ENCODE measurements at places on chromosomes 12 and 14.

GRCh38 chr12:109287811-109288469, 21.1 kb downstream of the FOXN4 start:
- no peak for DNase-seq

GRCh38 chr12:102465762-102466560, 14.4 kb downstream of the IGF1 start:
- DNase-seq: no peak

DNA sequence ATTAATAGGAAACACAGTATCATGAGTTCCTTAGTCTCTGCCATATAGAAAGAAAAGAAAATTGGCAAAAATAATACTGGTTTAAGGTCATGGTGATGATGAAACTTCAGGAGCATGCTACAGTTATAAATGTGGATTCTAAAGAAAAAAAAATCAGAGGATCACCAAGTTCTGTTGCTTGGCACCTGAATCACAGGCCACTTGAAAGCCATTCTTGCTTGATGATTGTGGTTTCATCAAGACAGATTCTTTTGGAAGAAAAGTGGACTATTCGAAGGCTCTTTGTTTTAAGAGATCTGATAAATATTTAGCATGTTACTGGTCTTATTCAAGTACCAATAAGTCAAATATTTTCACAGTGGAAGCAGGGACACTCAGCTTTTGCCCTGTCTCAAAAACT, 148.9 kb downstream of the SAMD4A start:
- DNase-seq: no peak

DNA sequence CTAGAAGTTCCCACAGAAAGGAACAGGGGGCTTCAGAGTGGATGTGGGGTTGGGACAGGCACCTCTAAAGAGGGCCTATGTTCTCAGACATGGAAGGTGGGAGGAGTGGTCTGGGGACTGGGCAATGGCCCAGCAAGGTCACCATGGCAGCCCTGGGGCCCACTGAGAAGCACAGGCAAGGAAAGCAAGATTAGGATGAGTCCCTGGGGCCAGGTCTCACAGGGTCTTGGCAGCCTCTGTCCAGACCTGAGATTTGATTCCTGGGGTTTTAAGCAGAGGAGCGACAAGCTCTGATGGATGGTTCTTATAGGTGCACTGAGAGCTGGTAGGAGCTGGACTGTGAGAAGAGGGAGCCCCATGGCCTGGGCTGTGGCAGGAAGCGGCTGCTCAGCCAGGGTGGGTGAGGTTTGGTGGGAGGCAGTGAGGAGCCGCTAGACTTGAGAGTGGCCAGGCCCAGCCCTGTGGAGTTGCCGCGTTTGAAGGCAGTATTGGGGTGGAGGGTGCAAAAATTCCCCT, 44.0 kb downstream of the DLK1 start:
- no peak for DNase-seq

- no peak for DNase-seq
Observed at GRCh38 chr12:2589381-2589780, 205.4 kb upstream of the FKBP4 start.

- no peak for DNase-seq
Observed at GRCh38 chr14:78141590-78141989, 28.6 kb upstream of the NRXN3 start.

DNA sequence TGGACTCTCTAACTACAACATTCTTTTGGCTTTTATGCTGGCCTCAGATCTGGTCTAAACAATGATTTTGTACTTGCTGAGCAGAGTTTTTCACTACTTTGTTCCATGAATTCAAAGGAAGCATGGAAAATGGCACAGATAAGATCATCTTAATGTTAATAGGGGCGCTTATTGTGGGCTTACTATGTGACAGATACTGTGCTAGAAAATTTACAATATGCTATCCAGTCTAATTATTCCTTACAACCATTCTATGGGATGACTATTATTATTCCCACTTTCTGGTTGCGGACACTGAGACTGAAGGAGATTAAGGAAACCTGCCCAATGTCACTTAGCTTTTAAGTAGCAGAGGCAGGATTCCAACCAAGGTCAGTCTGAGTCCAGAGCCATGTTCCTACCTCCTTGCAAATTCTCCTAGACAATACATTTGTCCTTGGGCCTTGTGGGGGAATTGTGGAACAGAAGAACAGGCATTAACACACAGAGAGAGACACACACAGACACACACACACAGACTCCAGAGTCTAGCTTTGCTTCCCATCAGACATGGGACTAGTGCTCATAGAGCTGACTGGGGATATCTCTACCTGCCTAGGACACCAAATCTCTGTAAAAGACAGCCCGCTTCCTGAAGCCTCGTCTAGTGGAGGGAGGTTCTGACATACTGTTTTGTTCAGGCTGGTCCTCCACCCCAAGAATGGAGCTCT, 107.7 kb downstream of the SLC38A1 start:
- DNase-seq: no peak

DNA sequence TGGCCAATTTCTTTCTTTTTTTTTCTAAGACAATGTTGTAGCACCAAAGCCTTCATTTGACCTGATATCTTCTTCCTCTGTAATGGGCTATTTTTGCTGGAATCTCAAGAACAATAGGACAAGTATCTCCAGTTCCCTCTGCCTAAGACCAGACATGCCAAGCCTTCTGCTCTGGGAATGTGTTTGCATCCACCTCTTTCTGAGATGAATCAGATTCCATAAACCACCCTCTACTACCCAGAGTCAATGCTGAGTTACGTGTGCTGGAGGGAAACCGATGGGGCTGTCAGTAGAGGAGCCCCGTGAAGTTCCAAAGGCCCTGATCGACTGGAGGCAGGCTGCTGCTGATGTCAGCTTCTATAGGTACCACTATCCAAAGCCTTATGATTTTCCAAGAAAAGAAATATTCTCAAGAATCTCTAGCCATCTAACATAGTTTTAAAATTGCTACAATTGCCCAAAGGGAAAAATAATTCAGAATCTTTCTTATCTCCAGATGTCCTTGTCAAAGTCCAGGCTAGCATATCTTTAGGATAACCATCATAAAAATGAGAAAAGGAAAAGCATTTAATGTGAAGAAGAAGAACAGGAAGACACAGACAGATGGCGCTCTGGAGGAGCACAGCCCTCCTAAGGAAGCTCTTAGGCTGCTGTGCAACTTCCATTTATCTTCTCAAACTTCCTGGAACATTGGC, 101.9 kb downstream of the SLC8A3 start:
- peak; percentile 37 for DNase-seq

DNA sequence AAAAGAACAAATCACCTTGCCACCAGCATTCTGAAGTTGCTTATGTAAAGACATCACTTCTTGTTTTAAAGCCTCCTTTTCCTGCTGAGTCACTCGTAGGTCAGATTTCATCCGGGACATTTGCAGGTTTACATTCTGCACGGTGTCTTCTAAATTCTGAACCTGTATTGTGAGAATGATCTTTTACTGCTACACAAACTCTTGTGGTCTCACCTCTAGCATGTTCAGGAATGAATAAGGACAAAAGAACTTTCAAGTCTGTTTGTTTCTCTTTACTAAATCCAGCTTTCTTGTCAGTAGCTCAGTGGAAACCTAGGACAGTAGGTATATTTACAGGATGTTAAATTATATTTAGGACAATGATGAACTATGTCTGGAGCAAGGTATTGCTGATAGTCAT, 73.5 kb upstream of the SAV1 start:
- peak; percentile 9 for DNase-seq

DNA sequence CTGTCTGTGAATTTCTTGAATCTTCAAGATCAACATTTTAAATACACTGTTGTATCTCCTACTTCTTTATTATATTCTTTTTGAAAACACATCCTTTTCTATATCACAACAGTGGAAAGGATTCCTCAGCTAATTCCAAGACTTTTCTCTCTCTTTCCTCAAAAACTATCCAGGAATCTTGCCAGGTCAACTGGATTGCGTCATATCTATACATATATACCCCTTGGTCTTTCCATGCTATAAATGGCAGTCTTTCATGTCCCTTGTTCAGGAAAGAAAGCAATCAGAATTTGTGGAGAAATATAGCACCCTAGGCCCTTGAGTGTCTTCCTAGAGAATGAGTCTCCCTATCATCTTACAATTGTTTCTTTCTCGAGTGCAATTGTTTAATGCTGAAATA, 149.0 kb downstream of the KCNA5 start:
- no peak for DNase-seq

DNA sequence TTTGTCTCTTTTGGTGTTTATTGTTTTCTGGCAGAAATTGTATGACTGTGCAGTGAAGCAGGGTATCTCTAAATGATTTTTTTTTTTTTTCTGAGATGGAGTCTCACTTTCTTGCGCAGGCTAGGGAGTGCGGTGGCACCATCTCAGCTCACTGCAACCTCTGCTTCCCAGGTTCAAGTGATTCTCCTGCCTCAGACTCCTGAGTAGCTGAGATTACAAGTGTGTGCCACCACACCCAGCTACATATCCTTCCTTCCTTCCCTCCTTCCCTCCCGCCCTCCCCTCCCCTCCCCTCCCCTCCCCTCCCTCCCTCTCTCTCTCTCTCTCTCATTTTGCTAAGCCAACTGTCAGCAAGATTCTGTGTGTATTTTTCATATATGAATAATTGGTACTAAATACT, 94.4 kb downstream of the PPHLN1 start:
- no peak for DNase-seq

DNA sequence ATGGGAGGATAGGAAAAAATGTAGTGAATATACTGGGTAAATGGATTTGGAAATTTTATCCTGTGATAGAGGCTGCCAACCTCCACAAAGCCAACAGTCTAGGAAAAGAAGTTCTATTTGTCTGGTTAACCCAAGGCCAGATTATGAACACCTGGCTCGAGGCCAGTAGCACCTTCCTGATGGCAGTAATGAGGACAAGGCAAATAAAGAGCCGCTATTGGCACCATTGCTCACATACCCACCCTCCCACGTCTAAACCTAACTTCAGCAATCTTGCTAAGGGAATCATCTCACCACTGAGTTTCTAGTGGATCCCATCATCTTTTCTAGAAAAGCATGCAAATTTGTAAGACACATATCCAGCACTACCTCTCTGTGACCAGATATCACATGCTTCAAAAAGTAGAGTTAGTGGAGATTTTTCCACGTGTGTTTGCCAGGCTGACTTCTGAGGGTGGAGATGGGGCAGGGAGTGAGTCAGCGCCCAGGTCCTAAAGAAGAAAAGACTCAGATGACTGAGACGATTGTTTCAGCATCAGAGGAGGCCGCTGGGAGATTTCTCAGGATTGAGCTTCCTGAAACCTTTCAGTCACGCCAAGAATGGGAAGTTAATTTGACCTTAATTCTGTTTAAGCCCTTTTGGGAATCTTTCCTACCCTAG, 362.9 kb downstream of the EMP1 start:
- no peak for DNase-seq

GRCh38 chr12:28226705-28227104, 36.4 kb downstream of the CCDC91 start:
- DNase-seq: no peak

DNA sequence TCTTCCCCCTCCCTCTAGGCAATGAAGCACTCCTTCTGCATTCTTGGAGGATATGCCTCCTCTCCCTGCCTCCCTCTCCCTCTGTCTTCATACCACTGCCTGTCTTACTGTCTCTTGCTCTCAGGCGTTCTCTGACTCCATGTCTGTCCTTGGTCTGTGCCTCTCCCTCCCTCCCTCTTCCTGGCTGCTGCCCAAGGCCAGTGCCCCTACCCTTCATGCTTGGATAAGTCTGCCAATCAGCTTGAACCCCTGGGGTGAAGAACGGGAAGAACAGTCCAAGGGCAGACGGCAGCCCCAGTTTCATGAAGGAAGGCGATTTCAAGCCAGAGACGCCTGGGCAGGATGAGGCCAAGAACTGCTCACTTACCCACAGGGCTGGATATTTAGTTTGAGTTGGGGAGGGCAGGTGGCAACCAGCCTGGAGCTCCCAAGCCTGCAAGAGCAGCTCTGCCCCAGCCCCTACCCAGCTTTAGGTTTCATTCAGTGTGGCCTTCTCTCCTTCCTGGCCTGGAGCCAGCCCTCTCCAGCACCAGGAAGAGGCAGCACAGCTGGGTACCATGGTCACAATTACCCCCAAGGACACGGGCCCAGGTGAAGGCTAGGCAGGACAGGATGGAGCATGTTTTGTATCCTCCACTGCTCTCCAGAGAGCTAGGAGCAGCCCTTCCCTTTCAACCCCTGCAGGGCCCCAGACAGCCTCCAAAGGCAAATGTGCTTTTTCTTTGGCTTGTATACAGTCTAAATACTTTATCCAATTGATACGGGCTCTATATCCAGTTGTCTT, 35.8 kb upstream of the LTBP2 start:
- DNase-seq: no peak

GRCh38 chr12:75439048-75439447, 41.5 kb upstream of the GLIPR1 start:
- no peak for DNase-seq

- no peak for DNase-seq
Observed at GRCh38 chr14:29637411-29637810, 290.2 kb downstream of the PRKD1 start.

- no peak for DNase-seq
Observed at GRCh38 chr14:70906793-70907175, 475 bp upstream of the PCNX1 start.

DNA sequence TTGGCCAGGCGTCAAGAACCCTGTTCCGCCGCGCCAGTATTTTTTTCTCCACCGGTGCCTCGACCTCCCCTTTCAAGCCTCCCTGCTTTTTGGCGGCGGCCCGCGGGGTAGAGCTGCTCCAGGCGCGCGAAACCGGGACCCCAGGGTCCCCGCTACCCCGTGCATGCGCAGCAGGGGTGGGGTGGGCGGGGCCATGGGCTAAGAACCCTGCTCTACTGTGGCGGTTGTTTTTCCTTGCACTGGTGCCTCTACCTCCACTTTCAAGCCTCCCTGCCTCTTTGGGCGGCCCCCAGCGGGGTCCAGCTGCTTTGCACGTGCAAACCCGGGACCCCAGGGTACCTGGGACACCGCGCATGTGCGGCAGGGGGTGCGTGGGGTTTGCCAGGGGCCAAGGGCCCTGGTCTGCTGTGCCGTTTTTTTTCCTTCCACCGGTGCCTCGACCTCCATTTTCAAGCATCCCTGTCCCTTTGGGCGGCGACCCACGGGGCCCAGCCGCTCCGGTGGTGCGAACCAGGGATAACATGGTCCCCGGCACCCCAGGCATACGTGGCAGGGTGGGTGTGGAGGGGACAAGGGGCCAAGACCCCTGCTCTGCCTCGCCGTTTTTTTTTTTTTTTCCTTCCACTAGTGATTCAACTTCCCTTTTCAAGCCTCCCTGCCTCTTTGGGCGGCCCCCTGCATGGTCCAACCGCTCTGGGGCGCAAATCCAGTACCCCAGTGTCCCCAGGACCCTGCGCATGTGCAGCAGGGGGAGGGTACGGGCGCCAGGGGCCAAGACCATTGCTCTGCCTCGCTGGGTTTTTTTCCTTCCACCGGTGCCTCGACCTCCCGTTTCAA, 326.8 kb downstream of the ALG10 start:
- DNase-seq: peak; percentile 20

DNA sequence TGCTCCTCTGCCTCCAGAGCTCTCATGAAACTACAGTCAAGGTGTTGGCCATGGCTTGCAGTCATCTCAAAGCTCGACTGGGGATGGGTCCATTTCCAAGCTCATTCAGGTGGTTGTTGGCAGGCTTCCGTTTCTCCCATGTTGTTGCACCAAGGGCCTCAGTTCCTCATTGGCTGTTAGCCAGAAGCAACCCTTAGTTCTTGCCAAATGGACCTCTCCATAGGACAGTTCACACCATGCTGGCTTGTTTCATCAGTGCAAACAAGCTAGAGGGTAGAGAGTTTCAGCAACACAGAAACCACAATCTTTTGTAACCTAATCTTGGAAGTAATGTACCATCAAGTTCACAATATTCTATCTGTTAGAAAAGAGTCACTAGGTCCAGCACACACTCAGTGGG, 22.7 kb upstream of the PPM1A start:
- DNase-seq: no peak
